ENCODE measurements at places on chromosomes 2 and 18.

- DNase-seq = no peak
Measured at GRCh38 chr2:218270721-218271486, 585 bp downstream of the PNKD start.

DNA sequence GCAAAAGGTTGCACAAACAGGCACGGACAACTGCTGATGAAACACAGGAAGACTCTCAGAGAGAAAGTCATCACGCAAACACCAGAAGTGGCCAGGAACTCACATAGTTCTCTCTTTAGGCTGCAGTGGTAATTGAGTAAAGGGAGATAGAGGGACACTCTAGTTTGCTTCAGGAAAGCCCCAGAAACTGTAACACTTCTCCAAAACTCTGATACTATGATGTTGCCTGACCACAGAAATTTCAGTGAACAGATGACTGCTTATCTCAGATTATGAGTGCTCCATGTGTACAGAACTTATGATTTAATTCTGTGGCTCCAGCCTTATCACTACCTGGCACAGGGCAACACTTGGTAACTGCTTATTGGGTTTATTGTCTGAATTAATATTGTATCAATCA is 311.5 kb upstream of the GYPC start:
- DNase-seq = no peak

GRCh38 chr2:86499326-86499725 is 58.2 kb downstream of the KDM3A start:
- DNase-seq = no peak

DNA sequence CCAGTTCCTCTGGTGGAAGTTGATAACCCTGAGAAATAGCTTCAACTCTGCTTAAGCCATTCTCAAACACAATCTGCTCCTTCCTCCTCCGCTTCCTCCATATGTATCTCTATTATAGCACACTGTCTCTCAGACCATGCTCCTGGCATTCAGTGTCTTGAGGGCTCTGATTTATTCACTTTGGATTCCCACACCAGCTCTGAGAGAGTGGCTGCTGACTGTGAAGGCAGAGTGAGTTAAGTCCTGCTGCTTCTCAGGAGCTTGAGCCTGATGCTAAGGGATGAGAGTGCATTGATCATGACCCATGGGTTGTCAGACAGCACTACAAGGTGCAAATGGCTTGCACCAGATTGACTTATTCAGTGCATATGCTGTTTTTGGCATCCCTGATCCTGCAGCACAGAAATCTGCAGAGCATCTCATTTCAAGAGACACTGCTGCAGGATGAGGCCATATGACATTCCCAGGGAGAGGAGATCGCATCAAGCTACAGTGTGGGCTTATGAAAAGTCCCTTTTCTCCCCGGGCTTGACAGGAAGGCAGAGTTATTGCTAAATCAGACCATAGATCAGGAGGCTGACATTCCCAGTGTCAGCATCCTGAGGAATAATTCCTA is 500.5 kb upstream of the RAB6C start:
- DNase-seq = no peak

- DNase-seq = no peak
Measured at GRCh38 chr2:54945391-54946219, 104.6 kb downstream of the RTN4 start.

GRCh38 chr2:172100080-172100934 is 2.4 kb downstream of the DLX2 start:
- no peak for DNase-seq

DNA sequence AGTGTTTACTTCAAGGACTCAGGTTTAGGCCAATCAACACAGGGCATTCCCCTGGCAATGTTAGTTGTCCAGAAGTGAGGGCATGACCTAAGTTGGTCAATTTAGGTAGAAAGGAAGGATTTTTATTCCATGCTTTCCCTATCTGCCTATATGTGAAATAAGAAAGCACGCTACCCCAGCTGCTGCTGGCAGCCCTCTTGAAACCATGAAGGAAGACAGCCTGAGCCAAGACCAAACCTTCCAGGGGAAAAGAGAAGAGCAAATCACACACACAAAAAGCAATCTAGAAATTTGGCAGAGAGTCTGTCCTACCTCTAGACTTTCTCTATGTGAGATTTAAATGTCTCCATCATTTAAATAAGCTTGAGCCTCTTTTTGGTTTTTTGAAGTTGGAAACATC is 387.6 kb downstream of the TNS1 start:
- no peak for DNase-seq

GRCh38 chr18:27120246-27120645 is 64.9 kb downstream of the CHST9 start:
- no peak for DNase-seq

DNA sequence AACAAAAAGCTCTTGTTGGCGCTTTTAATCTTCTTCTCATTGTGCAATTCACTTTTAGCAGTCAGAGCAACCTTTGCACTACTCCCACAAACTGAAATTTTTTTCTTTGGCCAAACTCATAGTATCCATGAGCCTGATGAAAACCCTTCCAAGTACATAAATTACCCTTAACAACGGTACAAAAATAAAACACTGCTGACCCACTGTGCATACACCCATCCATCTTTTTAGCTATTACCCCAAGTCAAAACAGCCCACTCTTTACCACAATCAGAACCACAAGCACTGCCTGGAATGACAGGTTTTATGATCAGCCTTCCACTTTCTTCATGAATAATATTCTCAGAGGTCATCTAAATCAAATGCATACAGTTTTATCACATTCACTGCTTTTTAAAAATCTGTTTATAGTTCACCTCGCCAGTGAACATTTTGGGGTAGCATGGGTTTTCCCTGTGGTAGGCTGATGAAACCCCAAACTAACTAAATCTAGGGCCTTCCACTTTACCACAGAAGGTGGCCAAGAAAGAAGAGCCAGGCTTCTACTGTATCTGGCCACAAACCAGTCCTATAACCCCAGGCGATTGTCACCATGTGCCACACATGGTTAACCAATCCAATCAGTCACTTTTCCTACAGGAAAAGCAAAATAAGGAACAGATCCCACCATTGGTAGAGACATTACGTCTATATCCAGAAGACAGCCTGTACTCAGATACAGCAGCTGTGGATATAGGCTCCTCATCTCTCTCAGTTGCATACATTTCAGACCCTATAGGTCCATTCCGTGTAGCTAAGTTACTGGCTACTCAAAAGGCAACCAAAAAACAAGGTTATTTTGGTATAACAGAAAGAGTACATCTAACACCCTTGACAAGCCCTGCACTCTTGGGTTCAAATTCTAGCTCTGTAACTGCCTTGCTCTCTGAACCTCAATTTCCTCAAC is 171.3 kb downstream of the THADA start:
- DNase-seq = no peak

GRCh38 chr2:69032336-69032735 is 19.4 kb downstream of the ANTXR1 start:
- DNase-seq = no peak

DNA sequence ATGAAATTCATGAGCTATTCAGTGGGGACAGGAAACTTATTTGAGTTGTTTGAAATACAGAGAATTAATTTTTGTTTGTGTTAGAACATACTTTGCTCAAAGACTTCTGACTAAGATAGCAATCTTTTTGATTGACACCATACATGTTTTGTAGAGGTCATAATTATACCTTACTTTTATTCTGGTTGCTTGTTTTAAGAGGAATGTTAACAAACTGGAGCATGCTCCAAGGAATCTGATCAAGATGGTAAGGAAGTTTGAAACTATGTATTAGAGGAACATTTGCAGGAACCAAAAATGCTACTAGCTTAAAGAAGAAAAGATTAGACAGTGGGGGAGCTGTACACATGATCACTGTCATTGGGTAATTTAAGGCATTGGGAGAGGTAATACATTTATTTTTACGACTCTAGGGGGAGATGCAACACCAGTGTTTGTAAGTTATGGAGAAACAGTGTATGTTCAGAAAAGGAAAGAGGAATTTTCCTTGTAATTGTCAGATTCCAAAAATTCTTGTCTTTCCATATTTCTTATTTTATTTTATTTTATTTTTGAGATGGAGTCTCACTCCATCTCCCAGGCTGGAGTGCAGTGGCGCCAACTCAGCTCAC is 8.0 kb downstream of the AGFG1 start:
- DNase-seq = no peak

- DNase-seq = no peak
Measured at GRCh38 chr2:201406077-201406662, 45.1 kb downstream of the TRAK2 start.

- DNase-seq = no peak
Measured at GRCh38 chr2:149075853-149076252, 37.4 kb downstream of the LYPD6B start.

DNA sequence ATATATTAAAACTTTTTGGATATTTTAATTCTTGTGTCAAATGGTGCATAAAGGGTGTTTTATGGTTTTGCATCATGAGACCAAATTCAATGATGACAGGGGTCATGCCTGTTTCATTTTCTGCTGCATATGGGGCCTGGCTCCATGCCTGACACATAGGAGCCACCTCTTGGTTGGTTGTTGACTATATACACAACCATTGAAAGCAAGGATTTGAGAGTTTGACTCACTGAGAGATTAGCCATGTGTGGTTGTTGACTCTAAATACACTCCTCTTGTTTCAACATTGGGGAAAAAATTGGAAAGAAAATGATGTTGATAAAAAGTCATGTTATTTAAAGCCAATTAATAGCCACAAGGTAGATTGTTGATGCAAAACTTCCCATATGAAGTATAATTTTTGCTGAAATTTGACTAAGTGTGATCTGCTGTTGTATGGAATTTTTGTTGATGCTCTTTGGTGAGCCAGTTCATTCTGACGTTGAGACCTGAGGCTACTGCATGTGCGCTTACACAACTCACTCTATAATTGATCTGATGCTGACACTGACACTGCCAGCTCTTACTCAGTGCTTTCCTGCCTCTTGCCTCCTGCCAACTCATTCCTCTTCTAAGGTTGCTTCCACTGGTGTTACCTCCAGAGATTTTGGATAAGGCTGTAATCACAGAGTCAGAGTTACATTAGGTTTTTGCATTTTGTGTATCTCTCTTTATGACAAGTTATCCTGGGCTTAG is 446.2 kb upstream of the SLC14A2 start:
- no peak for DNase-seq

DNA sequence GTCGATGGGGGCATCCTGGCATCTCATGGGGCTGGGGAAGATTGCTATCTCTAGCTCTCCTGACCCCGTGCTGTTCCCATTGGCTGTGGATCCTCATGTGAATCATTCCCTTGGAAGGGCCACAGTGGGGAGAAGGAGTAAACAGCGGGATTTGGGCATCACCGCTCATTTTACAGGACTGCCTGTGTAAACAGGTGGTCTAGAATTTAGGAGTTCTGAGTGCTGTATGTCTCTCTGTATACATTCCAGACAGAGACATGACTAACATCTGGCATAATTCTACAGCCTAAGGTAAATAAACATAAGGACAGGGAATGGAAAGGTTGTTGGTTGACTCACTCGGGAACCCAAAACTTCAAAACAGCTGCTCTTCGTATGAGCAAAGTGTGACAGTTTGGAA is 92.7 kb downstream of the COPS8 start:
- DNase-seq = no peak

GRCh38 chr18:58639751-58640427 is 11.0 kb upstream of the ALPK2 start:
- no peak for DNase-seq

DNA sequence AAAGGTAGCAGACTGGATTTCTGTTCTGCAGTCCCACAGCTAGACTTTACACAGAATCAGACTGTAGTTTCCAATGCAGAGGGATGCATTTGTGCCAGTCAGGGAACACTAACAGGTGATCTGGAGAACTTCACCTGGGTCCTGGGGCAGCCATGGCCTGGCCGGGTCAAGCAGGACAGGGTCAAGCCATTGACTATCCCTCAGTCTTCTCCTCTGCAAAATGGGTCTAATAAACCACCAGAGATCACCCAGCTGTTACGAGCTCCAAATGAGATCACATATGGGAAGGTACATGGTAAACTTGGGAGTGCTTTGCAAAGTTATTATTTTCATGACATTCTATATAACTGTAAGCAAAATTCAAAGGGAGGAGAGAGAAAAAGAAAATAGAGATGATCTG is 294.1 kb downstream of the CDCA7 start:
- no peak for DNase-seq

DNA sequence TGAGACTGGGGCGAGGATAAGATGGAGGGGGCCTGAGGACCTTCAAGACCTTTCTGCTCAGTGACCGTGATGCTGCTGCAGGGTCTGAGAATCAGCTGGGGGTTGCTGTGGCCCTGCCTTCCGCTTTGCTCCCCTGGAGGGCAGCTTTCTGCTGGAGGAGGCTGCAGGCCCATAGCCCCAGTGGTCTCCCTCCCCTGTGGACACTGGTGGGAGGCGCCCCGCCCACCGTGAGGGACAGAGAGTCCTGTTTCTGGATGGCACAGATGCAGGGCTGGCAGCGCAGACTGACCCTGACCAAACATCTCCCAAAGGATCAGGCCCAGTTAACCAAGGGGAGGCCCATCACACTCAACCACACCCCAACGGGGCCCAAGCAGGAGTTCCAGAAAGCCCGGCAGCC is 42.8 kb downstream of the PLB1 start:
- DNase-seq = no peak

DNA sequence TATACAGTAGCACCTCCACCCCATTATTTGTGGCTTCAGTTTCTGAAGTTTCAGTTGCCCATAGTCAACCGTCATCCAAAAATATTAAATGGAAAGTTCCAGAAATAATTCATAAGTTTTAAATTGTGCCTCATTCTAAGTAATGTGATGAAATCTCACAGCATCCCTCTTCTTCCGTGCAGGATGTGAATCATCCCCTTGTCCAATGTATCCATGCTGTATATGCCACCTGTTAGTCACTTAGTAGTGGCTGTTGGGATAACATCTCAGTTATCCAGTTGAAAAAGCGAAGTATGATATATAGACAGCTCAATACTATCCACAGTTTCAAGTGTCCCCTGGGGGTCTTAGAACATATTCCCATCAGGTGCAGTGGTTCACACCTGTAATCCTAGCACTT is 119.1 kb upstream of the OTX1 start:
- no peak for DNase-seq

GRCh38 chr2:145166731-145167302 is 646.9 kb upstream of the ZEB2 start:
- DNase-seq = no peak

DNA sequence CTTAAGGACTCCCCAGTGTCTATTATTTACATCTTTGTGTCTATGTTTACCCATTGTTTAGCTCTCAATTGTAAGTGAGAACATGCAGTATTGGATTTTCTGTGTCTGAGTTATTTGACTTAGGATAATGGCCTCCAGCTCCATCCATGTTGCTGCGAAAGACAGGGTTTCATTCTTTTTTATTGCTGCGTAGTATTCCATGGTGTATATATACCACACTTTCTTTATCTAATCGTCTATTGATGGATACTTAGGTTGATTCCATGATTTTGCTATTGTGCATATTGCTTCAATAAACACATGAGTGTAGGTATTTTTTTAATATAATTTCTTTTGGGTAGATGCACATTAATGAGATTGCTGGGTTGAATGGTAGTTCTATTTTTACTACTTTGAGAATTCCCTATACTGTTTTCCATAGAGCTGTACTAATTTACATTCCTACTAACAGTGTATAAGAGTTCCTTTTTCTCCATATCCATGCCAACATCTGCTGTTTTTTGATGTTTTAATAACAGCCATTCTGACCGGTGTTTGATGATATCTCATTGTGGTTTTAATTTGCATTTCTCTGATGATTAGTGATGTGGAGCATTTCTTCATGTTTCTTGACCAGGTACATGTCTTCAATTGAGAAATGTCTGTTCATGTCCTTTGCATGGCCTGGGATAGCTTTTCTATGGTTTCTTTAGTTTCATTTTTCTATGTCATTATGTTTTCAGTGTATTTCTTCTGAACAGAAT is 21.8 kb downstream of the MTCL1 start:
- DNase-seq = no peak

Data from stimulated activated CD8-positive, alpha-beta memory T cell treated with anti-CD3 and anti-CD28 coated beads, Interleukin-7, amount 100 ng/mL, for 4 hours (primary cell).